ENCODE measurements at places on chromosomes 13 and 19.
A peak's percentile ranks its signal among the peaks of the same experiment; 100 is the strongest.

GRCh38 chr13:93290503-93290902 lies 63.9 kb downstream of the GPC6 start:
- DNase-seq = peak; percentile 39

GRCh38 chr13:78024996-78025395 lies 106.4 kb upstream of the EDNRB start:
- DNase-seq = peak; percentile 8

GRCh38 chr13:24270639-24271141 lies 38.7 kb upstream of the C1QTNF9 start:
- DNase-seq = peak; percentile 48

GRCh38 chr19:7788178-7788932 lies 25.3 kb downstream of the CLEC4M start:
- no peak for DNase-seq

DNA sequence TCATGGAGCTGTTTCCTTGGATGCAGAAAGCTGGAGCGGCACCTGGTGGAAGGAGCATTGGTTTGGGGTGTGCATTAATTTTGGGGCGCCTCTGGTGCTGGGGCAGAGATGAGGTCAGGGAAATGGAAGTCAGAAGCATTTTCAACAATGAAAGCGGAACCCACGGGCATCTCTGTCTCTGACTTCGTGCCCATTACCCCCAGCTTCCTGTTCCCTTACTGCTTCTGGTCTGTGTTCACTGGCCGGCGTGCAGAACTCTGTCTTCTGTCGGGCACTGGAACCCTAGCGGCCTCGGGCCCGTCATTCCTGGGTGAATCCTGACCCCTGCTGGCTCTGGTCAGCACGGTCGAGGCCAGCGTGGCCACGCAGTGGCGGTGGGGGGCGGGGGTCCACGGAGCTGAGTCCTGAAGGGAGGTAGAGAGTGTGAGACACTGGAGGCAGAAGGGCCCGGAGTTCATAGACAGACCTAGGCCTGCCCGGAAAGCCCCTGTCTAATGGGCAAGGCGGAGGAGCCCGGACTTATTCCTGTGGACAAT lies 7.9 kb upstream of the LINGO3 start:
- DNase-seq = peak; percentile 61
